Urothelium cell line (cell line): ENCODE measurements at places on chromosomes 13 and 19.
A peak's percentile ranks its signal among the peaks of the same experiment; 100 is the strongest.

- DNase-seq: no peak
Measured at GRCh38 chr13:22076658-22077057, 405.8 kb downstream of the FGF9 start.

DNA sequence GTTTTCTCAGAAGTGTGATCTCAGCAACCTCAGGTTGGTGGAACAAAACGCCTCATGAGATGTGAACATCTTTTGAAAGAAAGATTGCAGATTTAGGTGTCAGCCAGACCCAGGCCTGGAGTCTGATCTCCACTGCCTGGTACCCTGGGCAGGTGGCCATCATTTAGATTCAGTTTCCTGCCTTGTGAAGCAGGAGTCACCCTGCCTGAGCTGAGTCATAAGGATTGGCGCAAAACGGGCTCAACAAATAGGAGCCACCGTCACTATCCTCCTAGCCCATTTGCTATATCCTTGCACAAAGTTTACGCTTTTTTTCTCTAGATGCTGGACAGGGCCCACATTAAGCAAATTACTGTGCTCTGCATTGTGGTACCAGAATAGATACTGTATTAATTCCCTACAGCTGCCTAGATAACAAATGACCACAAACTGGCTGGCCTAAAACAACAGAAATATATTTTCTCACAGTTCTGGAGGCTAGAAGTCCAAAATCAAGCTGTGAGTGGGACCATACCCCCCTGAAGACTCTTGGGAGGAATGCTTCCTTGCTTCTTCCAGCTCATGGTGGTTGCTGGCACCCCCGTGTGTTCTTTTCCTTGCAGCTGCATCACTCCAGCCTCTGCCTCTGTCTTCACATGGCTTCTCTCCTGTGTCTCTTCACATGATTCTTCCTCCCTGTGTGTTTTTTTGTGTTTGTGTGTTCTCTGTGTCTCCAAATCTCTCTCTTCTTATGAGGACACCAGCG, 38.2 kb downstream of the TNFSF11 start:
- no peak for DNase-seq

DNA sequence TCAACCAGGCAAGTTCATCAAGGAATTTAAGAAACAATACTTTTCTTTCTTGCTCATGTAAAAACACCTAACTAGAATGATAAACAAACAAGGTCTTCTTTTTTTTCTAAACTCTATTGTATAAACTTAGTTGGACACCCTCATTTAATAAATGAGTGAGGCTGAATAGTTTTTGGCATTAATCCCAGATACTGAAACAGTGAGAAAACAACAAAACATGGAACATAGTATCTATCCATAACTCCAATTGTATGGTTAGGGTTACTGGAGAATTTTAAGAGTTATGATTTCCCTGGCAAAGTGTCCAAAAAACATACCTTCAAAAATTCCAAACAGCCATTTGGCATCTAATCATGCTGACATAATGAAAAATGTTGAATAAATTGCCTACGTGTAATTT, 5.8 kb upstream of the POMP start:
- no peak for DNase-seq

- no peak for DNase-seq
Measured at GRCh38 chr13:94454906-94455305, 24.6 kb downstream of the DCT start.

DNA sequence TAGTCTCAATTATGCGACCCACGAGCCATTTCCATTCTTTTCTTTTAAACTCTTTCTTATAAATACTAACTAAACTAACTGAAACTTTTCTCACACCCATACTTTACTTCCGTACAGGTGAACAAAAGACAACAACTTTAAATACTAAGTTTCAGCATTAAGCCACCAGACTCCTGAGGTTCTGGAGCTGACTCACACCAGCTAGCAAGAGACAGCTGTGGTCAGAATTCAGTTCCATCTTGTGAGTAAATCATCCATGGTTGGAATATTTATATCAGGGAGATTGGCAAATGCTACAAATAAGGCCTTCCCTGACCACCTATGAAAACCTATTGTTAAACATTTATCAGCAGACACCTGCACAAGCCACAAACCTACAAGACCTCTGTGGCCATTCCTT, 897.0 kb downstream of the EFNB2 start:
- DNase-seq: no peak

DNA sequence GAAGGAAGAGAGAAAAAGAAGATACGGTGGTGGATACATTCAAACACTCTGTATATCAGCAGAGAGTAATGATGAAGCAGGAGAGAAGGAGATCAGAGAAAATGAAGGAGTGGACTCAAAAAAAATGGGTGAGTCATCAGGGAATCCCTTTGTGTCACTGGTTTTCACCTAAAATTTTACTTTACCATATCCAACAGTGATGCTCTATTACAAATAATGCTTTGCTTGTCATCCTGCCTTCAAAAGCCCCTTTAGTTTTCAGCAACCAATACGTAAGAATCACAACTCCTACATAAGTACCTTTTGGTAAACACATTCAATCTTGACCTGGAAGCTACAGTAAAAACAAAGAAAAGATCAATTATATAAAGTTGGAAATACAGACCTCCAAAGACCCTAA, 88.8 kb downstream of the ENOX1 start:
- no peak for DNase-seq

GRCh38 chr19:52735734-52736133, 890 bp upstream of the ZNF611 start:
- no peak for DNase-seq

DNA sequence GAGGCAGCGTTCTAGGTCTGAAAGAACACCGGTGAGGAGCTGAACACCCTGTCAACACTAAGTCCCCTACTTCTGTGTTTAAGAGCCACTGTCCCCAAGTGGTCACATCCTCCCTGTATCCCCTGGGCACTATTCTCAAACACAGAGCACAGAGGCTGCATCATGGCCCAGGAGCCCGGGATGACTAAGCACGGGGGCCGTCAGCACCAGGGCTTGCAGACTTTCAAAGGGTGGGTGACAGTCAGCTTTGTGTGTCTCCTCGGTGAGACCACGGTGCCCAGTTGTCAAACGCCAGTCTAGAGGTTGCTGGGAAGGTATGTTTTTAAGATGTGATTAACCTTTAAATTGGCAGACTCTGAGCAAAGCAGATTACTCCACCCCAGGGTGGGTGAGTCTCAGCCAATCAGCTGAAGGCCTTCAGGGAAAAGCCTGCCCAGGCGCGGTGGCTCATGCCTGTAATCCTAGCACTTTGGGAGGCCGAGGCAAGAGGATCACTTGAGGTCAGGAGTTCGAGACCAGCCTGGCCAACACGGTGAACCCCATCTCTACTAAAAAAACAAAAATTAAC, 8.0 kb downstream of the MAP2K2 start:
- DNase-seq: no peak

- DNase-seq: no peak
Measured at GRCh38 chr19:41364524-41365391, 809 bp upstream of the B9D2 start.

DNA sequence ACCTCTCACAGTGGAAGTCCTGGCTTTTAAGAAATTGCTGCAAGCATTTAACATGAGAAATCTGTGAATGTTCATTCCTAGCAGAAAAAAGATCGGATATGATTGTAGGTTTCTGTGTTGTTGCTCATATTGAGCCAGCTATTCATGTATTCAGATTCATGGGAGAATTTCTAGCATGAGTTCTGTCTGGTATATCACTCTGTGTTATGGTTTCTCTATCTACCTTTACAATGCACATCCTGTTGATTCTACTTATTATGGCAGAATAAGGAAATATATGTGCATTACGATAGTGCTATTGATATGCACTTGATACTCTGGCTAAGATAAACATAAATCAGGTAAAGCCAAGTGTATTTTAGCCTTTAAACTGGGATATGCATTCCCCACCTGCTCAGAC, 138.2 kb downstream of the KCNRG start:
- DNase-seq: no peak

DNA sequence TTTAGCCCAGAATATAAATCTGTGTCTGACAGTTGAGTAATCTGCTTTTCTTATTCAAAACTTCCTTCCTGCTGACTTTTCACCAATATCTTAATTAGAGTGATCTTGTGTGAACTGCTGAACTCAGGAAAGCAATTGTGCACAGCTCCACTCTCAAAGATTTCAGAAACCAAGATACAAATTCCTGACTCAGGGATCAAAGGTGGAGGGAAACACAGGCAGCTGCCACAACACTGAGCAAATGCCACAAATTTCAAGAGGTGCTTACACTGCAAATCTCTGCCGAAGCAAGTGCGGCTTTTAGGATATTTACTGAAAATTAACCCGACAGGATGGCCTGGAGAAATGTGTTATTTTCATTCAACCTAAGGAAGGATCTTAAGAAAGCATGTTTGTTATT, 111.4 kb downstream of the STOML3 start:
- DNase-seq: no peak

GRCh38 chr13:55245005-55245644, 1895.6 kb upstream of the PRR20A start:
- DNase-seq: no peak

DNA sequence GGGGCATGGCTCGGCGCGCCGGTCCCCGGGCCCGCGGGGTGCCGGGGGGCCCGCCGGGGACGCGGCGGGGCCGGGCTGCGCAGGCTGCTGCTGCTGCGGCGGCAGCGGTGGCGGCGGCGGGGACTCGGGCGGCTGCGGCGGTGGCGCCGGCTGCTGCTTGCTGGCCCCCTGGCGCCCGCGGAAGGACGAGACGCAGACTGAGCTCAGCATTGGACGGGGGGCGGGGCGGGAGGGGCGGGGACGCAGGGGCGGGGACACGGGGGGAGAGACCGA, 368 bp downstream of the KCNC3 start:
- DNase-seq: no peak

- no peak for DNase-seq
Measured at GRCh38 chr13:70424428-70424827, 316.2 kb upstream of the KLHL1 start.

- DNase-seq: no peak
Measured at GRCh38 chr13:113764793-113765563, 6.0 kb downstream of the TMEM255B start.

- DNase-seq: no peak
Measured at GRCh38 chr19:58396691-58397532, 1.5 kb downstream of the RNF225 start.

- DNase-seq: peak; percentile 43
Measured at GRCh38 chr13:45728759-45729158, 26.6 kb downstream of the CBY2 start.

- no peak for DNase-seq
Measured at GRCh38 chr13:27497563-27498230, 47.3 kb upstream of the MTIF3 start.

GRCh38 chr19:11586331-11586730, 8.9 kb upstream of the ACP5 start:
- DNase-seq: no peak

- no peak for DNase-seq
Measured at GRCh38 chr13:112905086-112905485, 63.9 kb upstream of the MCF2L start.

DNA sequence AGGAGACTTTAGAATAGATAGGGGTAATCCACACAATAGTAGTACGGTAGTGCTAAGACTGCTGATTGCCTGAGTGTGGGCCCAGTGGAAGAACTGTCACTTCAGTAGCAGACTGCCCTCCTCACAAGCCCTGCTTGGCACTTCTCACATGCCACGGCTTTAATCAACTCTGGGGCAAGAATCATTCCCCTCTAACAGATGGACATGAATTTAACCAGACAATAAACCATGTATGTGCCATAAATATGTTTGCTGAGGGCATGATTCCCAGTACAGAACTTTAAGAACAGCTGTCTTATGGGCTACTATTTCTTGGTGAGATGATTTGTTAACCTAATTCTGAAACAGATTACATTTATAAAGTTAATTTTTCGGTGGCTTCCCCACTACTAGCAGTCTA, 22.0 kb downstream of the DPY19L3 start:
- no peak for DNase-seq

DNA sequence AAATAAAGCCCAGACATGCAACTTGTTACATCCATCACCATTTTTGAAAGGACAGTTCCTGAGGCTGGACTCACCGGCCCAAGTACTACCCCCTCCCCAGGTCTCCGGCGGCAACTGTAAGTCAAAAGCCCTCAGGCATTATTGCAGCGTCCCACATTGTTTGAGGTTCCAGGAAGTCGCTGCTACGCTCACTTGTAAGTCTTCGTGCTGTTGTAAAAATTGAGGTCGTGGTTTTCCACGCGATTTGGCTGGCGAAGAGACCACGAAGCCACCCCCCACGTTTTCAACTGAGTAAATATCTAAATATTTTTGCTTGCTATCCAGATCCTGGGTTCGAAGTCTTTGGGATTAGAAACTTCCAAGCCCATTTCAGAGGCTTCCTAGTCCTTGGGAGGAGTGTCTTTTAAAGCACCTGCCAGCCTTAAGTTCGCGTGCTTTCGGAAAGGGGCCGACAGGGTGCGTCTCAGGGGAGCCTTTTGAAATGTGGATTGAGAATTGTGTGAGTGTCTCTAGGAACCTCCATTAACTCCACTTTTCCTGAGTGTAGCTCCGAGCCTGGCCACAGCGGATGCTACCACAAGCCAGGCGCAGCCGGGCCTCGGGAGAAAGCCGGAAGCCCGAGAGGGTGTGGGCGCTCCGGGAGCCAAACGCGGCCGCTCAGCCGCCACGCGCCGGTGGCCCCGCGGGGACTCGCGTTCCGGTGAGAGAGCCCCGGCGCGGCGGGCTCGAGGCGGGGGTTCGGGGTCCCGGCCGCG, 434 bp upstream of the FNDC3A start:
- peak; percentile 6 for DNase-seq

- DNase-seq: no peak
Measured at GRCh38 chr19:50983625-50984292, at the start of gene KLK7. Gene KLK7, minus strand, starts transcription at chr19:50983917. Its CDS starts 1,518 bp downstream, at chr19:50982399.

GRCh38 chr13:89474432-89474831, 1803.3 kb downstream of the SLITRK5 start:
- DNase-seq: no peak

DNA sequence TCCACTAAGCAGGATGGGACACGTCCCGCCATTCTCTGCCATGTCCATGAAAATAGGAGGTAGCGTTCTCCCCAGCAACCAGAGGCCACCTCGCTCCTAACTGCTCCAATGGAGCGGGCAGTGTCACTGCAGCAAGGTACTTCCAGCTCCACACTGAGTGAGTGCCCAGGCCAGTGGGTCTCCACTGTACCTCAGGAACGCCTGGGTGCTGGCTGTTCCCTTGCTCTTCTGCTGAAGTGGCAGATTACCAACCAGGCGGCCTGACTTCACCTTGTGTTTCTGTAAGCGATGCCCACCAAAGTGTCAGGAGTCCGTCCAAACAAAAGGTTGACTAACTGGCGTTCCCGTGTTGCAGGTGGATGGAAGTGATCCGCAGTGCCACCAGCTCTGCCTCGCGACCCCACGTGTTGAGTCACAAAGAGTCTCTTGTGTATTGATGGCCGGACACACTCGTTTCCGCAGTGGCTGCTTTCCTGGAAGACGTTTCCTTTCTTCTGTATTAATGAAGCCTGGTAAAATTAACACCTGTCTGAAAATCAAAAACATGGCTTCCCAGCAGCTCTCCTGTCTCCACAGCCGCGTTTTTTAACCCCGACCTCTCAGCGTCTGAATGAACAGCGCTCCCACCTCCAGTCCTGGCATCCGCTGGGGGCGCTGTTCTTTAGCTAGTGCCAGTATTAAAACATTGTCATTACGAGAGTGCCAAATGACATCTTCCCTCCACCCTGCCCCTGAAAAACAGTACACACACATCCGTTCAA, 128.8 kb downstream of the STK24 start:
- DNase-seq: peak; percentile 32
